ENCODE measurements at places on chromosomes 4 and X.
A peak's percentile ranks its signal among the peaks of the same experiment; 100 is the strongest.

GRCh38 chr4:16205298-16206164, 20.7 kb downstream of the TAPT1 start:
- no peak for DNase-seq

DNA sequence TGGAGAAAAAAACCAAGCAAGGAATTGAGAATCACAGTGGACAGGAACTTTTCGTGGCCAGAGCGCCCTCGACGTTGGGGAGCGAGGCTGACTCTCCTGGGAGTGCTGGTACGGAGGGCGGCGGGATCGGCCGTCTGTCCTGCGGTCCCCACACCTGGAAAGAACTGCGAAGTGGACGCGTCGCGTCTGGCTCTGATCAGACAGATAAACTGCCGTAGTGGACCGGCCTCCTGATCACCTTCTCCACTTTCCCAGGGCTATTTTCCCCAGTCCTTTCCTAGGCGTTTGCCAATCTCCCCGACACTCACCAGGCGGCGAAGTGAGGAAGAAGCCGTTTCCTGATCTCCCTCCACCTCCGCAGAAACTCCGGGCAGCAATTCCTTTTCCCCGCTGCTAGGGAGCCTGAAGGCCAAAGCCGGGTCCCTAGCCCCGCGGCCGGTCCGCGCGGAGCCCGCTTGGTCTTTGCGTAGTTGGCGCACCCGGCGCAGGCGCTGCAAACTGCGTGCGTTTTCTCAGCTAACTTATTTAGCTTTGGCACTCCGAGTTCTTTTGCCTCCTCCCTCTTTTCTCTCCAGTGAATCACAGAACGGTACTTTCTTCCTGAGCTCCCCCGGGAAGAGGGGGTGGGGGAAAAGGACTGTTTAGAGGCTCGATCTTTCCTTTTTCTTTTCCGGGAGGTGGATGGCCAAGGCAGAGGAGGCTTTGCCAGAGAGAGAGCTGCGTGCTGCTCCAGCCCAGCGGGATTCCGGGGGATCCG, at the start of gene ARSJ:
Gene ARSJ, minus strand, starts transcription at position 500 of the 757 bp plus-strand sequence. CDS start 813 bp downstream, outside the sequence.
- no peak for DNase-seq

DNA sequence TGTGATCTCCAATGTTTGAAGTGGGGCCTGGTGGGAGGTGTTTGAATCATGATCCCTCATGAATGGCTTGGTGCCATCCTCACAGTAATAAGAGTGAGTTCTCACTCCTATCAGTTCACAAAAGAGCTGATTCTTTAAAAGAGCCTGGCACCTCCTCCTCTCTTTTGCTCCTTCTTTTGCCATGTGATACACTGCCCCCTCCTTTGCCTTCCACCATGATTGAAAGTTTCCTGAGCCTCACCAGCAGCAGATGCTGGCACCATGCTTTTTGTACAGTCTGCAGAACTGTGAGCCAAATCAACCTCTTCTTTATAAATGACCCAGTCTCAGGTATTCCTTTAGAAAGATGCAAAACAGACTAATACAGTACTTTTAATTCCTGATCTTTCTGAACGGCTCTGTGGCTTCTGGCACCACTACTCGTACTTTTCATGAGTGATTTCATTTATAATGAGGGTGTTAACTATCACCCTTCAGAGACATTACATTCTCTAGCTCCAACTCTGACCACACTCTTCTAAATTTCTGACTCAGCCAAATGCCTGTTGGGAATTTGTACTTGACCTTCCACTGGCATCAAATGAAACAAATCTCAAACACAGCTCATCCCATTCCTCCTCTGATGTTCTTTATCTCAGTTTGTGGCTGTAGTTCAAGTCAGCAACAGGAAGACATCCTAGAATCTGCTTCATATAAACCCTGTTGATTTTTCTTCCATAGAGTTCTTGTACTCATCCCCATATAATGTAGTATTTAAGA, 4.2 kb downstream of the UFSP2 start:
- DNase-seq: no peak

DNA sequence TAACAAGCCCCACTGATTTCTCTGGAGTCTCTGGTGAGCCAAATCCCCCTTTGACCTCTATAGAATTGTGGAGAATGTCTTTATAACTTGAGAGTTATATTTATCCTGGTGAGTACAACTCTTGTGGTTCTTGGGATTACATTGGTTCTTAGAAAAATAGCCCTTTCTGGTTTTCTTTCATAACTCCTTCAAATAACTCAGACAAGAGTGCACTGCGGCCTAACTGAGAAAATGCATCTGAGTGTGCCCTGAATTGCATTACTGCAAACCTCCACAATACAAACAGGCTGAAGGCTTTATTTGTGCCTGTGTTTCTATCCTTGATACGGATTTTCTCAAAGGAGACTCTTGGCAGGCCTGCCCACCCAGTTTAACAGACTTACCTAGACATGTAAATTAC, 2.7 kb downstream of the BEX3 start:
- no peak for DNase-seq

DNA sequence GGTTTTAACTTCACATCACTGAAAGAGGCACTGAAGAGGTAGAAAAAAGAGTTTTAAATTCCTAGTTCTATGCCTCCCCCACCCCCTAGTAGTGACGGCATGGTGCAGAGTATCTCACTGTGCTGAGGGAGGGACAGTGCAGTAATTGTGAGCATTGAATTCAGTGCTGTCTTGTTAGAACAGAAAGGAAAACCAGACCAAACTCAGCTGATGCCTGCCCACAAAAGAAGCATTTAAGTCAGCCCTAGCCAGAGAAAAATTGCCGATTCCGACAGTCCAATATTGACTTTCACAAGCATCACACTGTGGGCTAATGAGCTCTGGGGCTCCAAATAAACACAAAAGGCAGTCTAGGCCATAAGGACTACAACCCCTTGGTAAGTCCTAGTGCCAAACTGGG, 417.7 kb downstream of the AR start:
- DNase-seq: peak; percentile 3
